ENCODE measurements at places on chromosomes 5 and 9. TPM values are rescaled to one million over a fixed set of nuclear protein-coding genes. Genes with fewer than 3 reads are reported as not detected.

- no peak for DNase-seq
Observed at GRCh38 chr9:136671254-136671614, 8.5 kb downstream of the EGFL7 start.

DNA sequence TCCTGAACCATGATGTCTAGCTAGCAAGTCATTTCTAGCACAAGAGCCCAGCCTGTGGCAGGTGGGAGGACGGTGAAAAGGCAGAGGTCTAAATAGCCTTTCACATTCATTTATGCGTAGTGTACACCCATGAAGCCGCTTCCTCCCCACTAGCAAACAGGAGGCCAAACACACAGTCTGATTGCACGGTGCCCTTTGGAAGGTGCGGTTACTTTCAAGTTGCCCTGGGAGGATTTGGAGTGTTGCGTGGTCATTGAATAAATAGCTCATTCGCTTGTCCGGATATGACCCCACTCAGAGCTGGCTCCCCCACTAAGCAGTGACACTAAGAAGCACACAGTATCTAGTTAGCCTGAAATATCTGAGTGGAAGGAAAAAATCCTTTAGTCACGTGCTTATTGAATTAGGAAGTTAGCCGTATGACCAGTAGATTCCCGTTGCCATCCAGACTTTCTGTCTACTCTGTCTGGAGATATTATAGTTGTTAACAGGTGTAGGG lies 664 bp upstream of the ARSB start:
- DNase-seq, result peak; percentile 54

The PCDHGA12 gene
- 0.56 TPM for polyA plus RNA-seq

The SLC6A3 gene
- polyA plus RNA-seq, result 0.01 TPM
